ENCODE measurements at places on chromosomes 5 and 9.

DNA sequence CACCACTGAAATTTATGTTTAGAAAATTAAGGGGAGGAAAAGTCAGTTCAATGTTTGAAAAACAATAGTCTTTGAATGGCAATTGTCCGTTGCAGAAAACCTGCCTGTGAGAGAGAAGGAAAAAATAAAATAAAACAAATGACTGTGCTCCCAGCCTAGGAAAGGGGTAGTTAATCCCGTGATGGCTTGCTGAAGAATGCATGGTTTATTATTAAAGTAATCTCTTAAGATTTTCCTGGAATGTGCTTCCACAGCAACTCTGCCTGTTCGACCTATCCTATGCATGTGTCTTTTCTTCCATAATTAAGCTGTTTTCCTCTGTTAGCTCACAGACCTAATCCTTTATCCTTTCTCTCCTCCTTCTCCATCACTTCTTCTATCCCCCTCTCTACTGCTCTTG is 2.4 kb upstream of the DAB2 start:
- DNase-seq = no peak

DNA sequence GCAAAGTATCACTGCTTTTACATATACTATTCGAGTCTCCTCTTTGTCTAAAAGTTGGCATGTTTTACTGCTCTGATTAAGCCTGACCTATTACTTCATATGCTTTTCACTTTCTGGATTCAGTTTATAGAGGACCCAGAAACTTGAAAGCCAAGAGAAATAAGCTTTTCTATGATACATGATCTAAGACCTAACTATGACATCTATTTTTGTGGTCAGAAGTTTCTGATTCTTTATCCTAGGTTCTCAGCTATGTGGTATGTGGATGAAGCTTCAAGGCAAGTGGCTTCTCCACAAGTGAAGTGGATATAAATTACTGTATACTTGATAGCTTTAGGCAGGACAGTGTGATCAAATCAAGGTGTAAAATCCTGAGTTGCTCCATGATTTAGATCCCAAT is 6.3 kb downstream of the EDIL3 start:
- DNase-seq = no peak

GRCh38 chr5:144549580-144549979 is 378.9 kb downstream of the KCTD16 start:
- DNase-seq = no peak

- DNase-seq = no peak
Observed at GRCh38 chr9:97556721-97557605, 55.5 kb downstream of the TMOD1 start.

GRCh38 chr5:58357121-58357520 is 102.8 kb downstream of the PLK2 start:
- DNase-seq = no peak

- no peak for DNase-seq
Observed at GRCh38 chr5:90308787-90309585, 100.6 kb downstream of the CETN3 start.

- no peak for DNase-seq
Observed at GRCh38 chr5:158170060-158170459, 311.1 kb upstream of the CLINT1 start.

GRCh38 chr9:135046739-135047350 is 40.6 kb upstream of the OLFM1 start:
- DNase-seq = no peak

GRCh38 chr5:37165761-37166160 is 83.4 kb downstream of the CPLANE1 start:
- no peak for DNase-seq

DNA sequence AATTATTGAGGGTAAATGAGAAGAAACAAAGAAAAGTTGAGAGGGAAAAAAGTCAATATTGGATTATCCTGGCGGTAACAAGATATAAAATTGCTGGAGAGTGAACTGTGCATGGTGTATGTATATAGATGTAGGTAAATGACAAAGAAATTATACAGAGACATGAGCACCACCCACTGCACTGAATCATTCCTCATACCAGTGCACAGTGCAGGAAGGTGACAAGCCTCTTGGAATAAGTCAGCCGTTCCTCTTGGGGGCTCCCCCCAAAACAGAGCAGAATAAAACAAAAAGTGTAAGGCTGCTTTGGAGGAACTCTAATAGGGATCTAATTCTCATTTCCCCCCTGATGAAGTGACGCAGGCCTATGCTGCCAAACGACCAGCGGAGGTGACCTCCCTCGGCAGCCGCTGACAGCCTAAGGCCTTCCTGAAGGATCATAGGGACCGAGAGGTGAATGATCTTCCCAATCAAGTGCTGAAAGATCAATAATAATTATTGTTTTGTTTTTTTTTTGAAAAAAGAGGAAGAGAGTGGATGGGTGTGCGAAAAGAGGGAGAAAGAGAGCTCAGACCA is 245.0 kb downstream of the PSAT1 start:
- no peak for DNase-seq

GRCh38 chr5:169670769-169671525 is 33.9 kb downstream of the DOCK2 start:
- no peak for DNase-seq

- DNase-seq = no peak
Observed at GRCh38 chr9:89804766-89805531, 200.1 kb downstream of the GADD45G start.

- no peak for DNase-seq
Observed at GRCh38 chr9:91676046-91676445, 252.4 kb upstream of the NFIL3 start.

- DNase-seq = no peak
Observed at GRCh38 chr5:170538096-170538465, 34.3 kb downstream of the KCNIP1 start.

DNA sequence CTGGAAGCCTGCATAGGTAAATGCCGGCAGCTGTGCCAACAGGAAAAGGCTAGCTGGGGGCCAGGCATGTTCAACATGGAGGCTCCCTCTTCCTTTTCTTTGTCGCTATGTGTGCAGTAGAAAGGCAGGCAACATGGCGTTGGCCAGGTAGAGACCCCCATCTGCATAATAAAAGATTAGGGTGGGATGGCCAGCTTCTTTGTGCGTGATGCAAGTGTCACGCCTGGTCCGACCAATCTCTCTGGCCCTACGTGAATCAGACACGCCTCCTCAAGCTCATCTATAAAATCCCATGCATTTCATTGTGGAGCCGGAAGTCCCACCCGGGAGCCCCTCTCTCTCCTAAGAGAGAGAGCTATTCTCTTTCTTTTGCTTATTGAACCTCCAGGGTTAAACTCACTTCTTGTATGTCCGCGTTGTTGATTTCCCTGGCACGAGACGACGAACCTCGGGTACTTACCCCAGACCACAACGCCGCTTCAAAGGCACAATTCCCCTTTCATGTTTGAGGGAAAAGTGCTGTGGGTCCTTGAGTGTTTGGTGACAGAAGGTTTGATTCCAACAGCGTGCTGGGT is 25.0 kb upstream of the C5orf47 start:
- no peak for DNase-seq

DNA sequence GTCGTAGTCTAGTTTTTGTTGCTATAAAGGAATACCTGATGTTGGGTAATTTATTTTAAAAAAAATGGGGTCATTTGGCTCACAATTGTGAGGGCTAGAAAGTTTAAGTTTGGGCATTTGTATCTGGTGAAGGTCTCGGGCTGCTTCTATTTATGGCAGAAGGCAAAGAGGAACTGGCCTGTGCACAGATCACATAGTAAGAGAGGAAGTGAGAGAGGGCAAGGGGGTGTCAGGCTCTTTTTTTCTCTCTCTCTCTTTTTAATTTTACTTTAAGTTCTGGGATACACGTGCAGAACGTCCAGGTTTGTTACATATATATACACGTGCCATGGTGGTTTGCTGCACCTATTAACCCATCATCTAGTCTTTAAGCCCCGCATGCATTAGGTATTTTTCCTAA is 453.3 kb downstream of the DIRAS2 start:
- no peak for DNase-seq

GRCh38 chr5:6353602-6354302 is 24.6 kb downstream of the MED10 start:
- no peak for DNase-seq

GRCh38 chr5:9124071-9124470 is 421.8 kb downstream of the SEMA5A start:
- DNase-seq = no peak

DNA sequence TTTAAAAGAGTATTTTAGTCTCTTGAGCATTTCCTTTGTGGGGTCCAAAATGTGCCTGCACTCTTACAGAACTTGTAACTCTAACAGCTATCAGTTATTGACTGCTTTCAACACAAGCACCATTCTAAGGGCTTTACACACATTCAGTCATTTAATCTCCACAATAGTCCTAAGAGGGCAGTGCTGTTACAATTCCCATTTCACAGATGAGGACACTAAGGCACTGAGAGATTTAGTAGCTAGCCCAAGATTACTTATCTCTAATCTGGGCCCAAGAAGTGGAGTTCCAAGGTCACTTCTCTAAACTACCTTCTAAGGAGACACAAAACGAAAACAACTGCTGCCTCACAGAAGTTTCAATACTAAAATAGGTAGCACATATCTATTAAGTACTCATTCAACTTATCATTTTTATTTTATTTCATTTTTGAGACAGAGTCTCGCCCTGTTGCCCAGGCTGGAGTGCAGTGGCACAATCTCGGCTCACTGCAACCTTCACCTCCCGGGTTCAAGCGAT is 275.2 kb downstream of the CWC27 start:
- no peak for DNase-seq

- no peak for DNase-seq
Observed at GRCh38 chr5:5381310-5381913, 41.1 kb upstream of the ICE1 start.

- no peak for DNase-seq
Observed at GRCh38 chr9:99040911-99041582, 63.9 kb upstream of the TGFBR1 start.

DNA sequence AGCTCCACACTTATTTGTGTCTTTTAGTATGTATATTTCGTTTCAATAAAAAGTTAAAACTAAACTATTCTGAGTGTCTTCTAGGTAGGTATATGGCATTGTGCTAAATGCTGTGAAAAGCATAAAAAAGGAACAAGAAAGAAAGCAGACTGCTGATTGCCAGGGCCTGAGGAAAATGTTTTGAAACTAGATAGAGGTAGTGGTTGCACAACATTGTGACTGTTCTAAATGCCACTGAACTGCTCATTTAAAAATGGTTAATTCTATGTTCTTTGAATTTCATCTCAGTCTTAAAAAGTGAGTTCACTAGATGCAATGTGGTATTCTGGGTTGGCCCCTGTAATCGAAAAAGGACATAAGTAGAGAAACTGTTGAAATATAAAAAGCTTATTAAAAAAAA is 2.6 kb upstream of the ALAD start:
- no peak for DNase-seq

- DNase-seq = no peak
Observed at GRCh38 chr9:6150483-6150882, 65.1 kb upstream of the IL33 start.

DNA sequence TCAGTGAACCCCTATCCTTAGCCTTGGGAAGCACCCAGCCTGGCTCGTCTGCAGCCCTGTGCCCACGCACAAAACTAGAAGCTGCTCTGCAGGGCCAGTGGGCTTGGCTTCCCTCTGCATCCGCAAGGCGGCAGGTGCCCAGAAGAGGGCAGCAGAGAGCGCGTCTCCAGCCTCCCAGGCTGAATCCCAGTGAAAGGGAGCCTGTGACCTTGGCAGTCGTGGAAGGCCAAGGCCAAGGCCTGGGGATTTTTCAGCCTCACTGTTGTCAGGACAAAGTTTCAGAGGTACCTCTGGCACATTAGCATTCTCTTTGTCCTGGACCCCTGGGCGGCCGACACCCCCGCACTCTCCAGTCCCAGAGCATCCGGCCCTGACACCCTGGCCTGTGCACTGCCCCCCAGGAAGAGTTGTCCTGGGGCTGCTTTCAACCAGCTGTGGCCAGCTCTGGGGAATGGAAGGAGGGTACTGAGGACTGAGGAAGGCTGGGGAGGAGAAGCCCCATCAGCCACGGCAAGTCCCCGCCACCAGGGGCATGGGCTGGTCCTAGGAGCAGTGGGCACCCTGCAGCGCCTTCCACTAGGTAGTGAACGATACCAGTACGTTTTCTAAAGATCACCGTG is 63.6 kb upstream of the IL17B start:
- peak; percentile 71 for DNase-seq

- DNase-seq = no peak
Observed at GRCh38 chr9:95954940-95955339, 79.4 kb downstream of the ERCC6L2 start.

DNA sequence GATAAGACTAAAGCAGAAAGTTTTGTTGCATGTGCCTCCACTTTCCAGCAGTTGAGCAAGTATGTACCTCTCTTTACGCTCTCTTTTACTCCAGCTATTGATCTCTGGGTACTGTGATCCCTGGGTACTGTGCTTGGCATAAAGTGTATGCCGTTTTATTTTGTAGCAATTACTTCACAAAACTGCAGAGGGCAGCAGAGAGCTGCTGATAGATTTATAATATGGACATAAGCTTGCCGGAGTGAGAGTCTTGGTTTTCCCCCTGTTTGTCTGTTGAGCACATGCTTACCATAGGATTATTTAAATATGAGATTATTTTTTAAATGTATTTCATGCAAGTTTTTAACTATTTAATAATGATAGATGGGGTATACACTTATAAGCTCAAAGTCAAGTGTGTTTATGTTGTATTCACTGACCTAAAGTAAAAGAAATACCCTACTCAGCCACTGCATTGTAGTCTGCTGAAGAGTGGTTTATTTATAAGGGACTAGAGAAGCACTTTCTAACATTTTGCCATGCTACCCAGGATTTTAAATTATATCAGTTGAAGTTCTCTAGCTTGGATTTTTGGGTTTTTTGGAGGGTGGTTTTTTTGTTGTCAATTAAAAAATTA is 13.0 kb downstream of the TTC1 start:
- DNase-seq = peak; percentile 65

GRCh38 chr5:139164020-139164419 is 34.1 kb downstream of the SIL1 start:
- DNase-seq = no peak

GRCh38 chr9:125887172-125887571 is 140.0 kb downstream of the PBX3 start:
- no peak for DNase-seq

- no peak for DNase-seq
Observed at GRCh38 chr5:150787656-150788055, 9.1 kb downstream of the SMIM3 start.

DNA sequence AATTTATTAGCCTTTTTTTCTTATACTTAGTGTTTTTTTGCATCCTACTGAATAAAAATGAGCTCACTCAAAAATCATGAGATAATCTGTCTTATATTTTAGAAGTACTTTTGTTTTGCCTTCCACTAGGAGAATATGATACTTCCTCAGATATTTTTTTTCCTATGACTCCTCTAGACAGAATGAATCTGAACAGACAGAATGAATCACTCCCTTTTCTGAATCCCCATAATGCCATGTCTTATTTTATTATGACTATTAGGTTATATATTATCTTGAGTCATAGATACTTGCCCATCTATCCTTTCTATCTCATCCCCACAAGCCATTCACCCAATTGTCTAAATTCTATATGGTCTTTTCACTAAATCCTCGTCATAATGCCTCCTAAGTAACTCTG is 134.6 kb downstream of the BRINP1 start:
- DNase-seq = no peak

- DNase-seq = no peak
Observed at GRCh38 chr9:33921967-33922895, 105.3 kb downstream of the UBE2R2 start.
